ENCODE measurements at places on chromosomes 13 and 19. TPM values are rescaled to one million over a fixed set of nuclear protein-coding genes. Genes with fewer than 3 reads are reported as not detected.

The C19orf73 gene
- 0.54 TPM for total RNA-seq

The EMC10 gene
- 22.8 TPM for total RNA-seq

The PRX gene
- 10.2 TPM for total RNA-seq

The SIGLEC11 gene
- not detected for total RNA-seq

GRCh38 chr13:28492569-28493367, 2.2 kb downstream of the FLT1 start:
- DNase-seq, result no peak

DNA sequence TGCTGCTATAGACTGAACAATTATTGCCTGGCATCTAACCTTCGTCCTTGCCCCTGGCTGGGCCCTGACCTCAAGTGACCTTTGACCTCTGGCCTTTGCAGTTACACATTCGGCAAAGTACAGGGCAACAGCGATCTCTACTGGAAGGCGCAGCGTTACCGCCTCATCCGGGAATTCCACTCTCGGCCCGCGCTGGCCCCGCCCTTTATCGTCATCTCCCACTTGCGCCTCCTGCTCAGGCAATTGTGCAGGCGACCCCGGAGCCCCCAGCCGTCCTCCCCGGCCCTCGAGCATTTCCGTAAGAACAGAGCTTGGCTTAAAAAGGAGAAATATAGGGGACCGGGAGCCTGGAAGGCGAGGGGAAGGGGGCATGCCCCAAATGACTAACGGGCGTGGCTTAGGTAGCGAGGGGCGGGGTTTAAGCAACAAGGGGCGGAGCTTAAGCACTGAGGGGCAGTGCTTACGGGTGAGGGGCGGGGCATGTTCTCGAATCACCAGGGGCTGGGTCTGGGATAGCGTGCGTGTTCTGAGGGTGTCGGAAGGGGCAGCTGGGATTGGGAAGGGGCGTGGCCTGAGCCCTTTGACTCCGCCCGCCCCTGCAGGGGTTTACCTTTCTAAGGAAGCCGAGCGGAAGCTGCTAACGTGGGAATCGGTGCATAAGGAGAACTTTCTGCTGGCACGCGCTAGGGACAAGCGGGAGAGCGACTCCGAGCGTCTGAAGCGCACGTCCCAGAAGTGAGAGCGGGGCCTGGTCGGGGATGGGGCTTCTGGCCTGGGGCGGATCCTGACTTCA, 52.7 kb downstream of the TRPM4 start:
- no peak for DNase-seq

DNA sequence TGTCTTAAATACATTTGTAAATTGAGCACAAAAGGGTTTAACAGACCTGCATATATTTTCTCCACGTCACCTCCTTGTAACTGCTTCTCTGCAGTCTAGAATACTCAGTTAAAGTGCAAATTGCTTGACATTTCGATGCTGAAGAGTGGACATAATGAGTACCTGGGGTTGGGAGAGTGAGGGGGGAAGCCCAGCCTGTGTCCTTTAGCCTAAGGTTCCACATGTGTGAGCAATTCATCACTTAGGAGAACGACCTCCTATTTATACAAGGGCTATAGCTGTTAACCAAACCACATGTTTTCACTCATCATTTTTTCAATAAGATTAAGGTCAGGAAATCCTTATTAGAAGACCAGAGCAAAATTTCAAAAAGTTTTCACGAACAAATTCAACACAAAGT, 29.5 kb downstream of the PCDH9 start:
- DNase-seq, result no peak

- no peak for DNase-seq
These were observed 43.9 kb downstream of the RCBTB2 start for GRCh38 chr13:48488995-48489394.

DNA sequence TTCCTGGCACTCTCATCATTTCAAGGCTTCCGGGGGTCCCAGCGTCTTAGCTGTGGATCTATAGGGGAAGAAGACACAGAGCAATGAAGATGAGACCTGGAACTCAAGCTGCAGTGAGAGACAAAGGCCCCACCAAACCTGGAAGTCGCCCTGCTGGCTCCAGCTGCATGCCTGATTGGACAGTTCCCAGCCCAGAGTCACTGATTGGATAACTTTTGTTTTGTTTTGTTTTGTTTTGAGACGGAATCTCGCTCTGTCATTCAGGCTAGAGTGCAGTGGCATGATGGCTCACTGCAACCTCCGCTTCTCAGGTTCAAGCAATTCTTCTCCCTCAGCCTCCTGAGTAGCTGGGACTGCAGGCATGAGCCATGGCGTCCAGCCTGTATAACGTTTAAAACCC, 6.4 kb upstream of the ZNF431 start:
- DNase-seq, result no peak
